ENCODE measurements at places on chromosomes 6 and 20. TPM values are rescaled to one million over a fixed set of nuclear protein-coding genes. Genes with fewer than 3 reads are reported as not detected.

The LAMA4 gene
- not detected for total RNA-seq

The MEA1 gene
- 58.6 TPM for total RNA-seq

The SIRT5 gene
- total RNA-seq, result 13.6 TPM

The DEF6 gene
- total RNA-seq, result 219 TPM

The GRM1 gene
- not detected for total RNA-seq

The RANBP9 gene
- total RNA-seq, result 48.4 TPM

The TDRD6 gene
- not detected for total RNA-seq

The FAM83B gene
- not detected for total RNA-seq

The PLEKHG1 gene
- total RNA-seq, result 0.43 TPM

The GPR63 gene
- total RNA-seq, result 2.2 TPM

The KIF6 gene
- not detected for total RNA-seq

The MMP24 gene
- not detected for total RNA-seq

The RIPPLY2 gene
- not detected for total RNA-seq

The PTP4A1 gene
- 56.0 TPM for total RNA-seq

The SLC22A7 gene
- total RNA-seq, result not detected

The LY6G6C gene
- not detected for total RNA-seq

The TFAP2D gene
- not detected for total RNA-seq

The OTOR gene
- not detected for total RNA-seq

The L3MBTL3 gene
- 26.2 TPM for total RNA-seq

The COL9A3 gene
- total RNA-seq, result not detected

The OXT gene
- 1.0 TPM for total RNA-seq
